Kasumi-1 (cell line): ENCODE measurements at places on chromosomes 12 and 14.
A peak's percentile ranks its signal among the peaks of the same experiment; 100 is the strongest.

GRCh38 chr12:111720457-111720856 lies 34.6 kb downstream of the ACAD10 start:
- DNase-seq = no peak

- DNase-seq = peak; percentile 64
These were observed 5.2 kb downstream of the TRAFD1 start for GRCh38 chr12:112130441-112130998.

GRCh38 chr12:2229661-2230539 lies 177.1 kb downstream of the CACNA1C start:
- no peak for DNase-seq

GRCh38 chr14:95048771-95049312 lies 108.5 kb downstream of the DICER1 start:
- no peak for DNase-seq
